Right lung (tissue), 10 donors: ENCODE measurements at places on chromosomes 6 and 20.

DNA sequence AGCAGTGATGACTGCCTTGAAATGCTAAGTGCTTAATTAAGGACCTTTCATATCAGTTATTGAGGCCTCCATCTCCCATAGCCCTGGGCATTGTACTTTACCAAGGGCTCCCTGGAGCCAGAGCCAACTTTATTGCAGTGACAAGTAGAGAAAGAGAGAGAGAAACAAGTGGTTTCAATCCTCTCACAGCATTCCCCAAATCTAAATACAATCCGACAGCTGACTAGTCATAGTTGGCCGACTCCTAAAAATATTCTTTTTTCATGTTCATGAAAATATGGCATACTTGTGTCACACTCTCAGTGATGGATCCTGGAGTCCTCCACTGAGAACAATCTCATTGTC, 127.0 kb upstream of the TFAP2D start:
- DNase-seq = peak; percentile 48

DNA sequence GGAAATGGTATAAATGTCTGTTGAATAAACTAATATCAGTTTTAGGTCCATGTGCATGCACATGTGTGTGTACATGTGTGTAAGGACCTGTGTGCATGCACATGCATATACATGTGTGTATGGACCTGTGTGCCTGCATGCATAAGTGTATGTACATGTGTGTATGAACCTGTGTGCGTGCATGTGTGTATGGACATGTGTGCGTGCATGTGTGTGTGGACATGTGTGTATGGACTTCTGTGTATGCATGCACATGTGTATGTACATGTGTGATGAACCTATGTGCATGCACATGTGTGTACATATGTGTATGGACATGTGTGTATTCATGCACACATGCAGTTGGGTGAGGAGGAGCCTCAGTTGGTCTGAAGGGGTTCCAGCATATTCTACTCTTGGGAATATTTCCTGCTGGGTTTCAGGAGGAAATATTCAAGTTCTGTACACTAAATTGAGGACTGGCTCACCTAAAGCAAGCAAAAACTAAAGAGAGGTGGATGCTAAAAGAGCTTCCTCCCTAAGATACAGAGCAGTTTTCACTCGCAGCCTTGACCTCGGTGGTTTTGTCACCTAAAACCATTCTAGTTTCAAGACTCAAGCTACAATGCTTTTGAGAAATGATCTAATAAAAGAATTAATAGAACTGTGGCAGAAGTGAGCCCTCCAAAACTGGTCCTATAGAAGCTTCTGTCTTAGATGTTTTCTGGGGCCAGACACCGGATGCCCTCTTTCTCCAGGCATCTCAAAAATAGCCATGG, 742.8 kb downstream of the MAFB start:
- DNase-seq = no peak

- peak; percentile 36 for DNase-seq
These were observed 1.7 kb downstream of the NUDT3 start for GRCh38 chr6:34390531-34391472.

- peak; percentile 65 for DNase-seq
These were observed 88.5 kb downstream of the LY86 start for GRCh38 chr6:6676910-6677441.

- no peak for DNase-seq
These were observed 107.2 kb downstream of the ASXL1 start for GRCh38 chr20:32465092-32465900.

- no peak for DNase-seq
These were observed 8.2 kb downstream of the DHX35 start for GRCh38 chr20:38970302-38970701.

DNA sequence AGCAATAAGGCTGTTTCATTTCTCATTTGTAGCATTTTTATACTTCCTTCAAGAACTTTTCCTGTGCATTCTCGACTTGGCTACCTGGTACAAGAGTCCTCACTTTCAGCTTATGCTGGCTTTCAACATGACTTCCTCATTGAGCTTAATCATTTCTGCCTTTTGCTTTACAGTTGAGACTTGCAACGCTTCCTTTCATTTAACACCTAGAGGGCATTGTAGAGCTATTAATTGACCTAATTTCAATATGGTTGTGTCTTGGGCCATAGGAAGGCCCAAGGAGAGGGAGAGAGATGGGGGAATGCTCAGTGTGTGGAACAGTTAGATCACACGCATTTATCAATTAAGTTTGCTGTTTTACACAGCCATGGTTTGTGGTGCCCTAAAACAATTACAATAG, 37.2 kb downstream of the SLC22A2 start:
- DNase-seq = no peak

DNA sequence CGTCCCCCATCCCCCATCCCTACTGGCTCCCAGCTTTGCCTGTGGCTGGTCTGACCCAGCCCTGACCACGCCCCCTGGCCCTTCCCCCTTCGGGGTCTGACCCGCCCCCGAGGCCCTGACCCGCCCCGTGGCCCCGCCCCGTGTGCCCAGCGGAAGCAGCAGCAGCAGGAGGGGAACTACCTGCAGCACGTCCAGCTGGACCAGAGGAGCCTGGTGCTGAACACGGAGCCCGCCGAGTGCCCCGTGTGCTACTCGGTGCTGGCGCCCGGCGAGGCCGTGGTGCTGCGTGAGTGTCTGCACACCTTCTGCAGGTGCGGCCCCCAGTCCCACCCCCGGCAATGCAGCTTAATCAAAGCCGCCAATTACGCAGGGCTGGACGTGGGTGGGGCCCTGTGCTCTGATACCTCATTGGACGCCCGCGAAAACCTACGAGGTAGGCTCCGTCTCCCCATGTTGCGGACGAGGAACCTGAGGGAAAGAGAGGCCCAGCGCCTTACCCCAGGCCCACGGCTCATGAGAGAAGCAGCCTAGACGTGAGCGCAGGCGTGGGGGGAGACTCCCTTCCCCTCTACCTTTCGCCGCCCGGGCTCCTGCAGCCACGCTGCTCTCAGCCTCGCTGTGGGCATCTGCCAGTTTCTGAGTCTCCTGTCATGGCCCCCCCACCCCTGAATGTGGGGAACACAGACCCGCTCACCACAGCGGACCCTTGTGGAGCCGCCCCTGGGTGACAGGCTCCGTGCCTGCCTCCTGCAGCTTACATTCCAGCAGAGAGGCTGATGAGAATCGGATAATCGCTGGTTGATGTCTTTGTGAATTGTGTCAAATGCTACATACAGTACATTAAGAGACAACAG, 12.8 kb downstream of the RBCK1 start:
- no peak for DNase-seq

GRCh38 chr20:62388839-62389600, 2.1 kb downstream of the RPS21 start:
- DNase-seq = no peak

DNA sequence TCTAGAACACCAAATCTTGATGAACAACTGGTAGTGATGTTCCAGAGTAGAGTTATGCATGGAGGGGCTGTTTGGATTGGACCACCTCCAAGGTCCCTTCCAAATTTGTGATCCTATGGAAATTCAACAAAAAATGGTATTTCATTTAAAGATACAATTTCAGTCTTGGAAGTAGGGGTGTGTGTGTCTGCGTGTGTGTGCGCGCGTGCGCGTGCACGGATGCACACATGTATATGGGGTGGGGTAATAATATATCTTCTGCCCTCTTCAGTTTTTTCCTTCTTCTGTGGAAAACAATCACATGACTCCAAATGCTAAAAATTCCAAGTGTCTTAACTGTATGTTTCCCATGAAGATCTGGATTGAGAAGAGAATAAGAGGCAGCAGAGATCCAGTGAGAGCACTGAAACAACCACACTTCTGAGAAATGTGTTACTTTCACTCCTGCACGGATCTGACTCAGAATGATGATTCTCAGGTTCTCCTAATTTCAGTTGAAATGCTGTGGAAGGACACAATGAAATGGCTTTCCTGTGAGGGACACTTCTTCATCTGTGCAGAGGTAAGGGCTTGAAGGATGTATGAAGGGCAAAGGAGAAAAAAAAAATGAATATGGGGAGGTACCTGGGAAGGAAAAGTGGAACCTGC, 10.6 kb upstream of the IL17F start:
- DNase-seq = no peak

DNA sequence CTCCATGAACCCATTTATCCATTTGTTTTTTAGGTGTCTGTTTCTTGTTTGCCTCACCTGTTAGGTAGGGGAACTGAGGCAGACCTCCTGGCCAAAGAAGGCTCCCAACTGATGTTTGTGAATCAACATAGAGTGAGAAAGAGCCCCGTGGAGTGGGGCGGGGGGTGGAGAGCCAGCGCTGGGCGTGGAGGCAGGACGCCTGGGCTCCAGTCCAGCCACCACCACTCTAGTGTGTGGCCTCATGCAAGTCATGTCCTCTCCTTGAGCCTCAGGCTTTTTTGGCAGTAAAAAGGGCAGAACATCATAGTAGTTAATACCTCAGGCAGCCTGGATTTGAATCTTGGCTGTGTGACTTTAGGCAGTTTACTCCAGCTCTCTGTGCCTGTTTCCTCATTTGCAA, 42.2 kb upstream of the SCRT2 start:
- DNase-seq = no peak

GRCh38 chr6:105178110-105178509, 1.7 kb downstream of the POPDC3 start:
- DNase-seq = no peak

- DNase-seq = no peak
These were observed 208.0 kb upstream of the EXOC2 start for GRCh38 chr6:900716-901605.

DNA sequence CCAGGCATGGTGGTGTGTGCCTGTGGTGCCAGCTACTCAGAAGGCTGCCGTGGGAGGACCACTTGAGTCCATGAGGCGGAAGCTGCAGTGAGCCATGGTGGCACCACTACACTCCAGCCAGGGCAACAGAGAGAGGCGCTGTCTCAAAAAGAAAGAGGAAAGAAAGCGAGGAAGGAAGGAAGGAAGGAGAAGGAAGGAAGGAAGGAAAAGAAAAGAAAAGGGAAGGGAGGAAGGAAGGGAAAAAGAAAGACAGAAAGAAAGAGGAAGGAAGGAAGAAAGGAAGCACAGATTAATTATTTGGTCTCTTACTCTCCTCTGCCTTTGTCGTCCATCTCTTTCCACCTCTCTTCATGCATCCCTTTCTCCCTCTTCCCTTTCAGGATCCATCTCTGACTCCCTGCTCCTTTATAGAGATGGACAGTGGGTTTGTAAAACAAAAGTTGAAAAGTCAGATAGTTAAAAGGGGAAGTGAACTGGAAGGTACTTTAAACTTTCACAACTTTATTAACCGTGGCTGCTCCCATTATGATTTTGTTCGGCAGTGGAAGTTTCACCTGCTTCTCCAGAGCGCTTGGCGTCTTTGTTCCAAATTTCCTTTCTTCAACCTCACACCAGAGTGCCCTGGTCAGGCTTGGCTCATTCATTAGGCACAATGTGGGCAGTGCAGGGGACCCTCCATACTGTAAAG, 1.5 kb downstream of the HLA-DQA1 start:
- no peak for DNase-seq

GRCh38 chr6:6402006-6402405, 81.5 kb upstream of the F13A1 start:
- DNase-seq = no peak
